ENCODE measurements at places on chromosomes 2 and 18. TPM values are rescaled to one million over a fixed set of nuclear protein-coding genes. Genes with fewer than 3 reads are reported as not detected.

The BOLL gene
- not detected for total RNA-seq

The CNTNAP5 gene
- total RNA-seq: not detected

The GPR39 gene
- total RNA-seq: 0.20 TPM

The TMEM214 gene
- 107 TPM for total RNA-seq

The KIAA2012 gene
- not detected for total RNA-seq

The MGAT4A gene
- 42.2 TPM for total RNA-seq

All from endothelial cell of umbilical vein (primary cell).